Activated CD8-positive, alpha-beta memory T cell treated with anti-CD3 and anti-CD28 coated beads, Interleukin-2, amount 10 ng/mL, durations not matched to agents 7 days and 5 days (primary cell): ENCODE measurements at places on chromosomes 2 and 18. TPM values are rescaled to one million over a fixed set of nuclear protein-coding genes. Genes with fewer than 3 reads are reported as not detected.

- peak; percentile 27 for DNase-seq
Measured at GRCh38 chr2:241774419-241775222, 2.0 kb upstream of the GAL3ST2 start.

- no peak for DNase-seq
Measured at GRCh38 chr2:3638456-3638810, 19.6 kb upstream of the ALLC start.

The CNGA3 gene
- not detected for total RNA-seq

The TMEM37 gene
- total RNA-seq = not detected

The SPOPL gene
- 15.2 TPM for total RNA-seq

The CCDC138 gene
- total RNA-seq = 10.0 TPM

The DES gene
- not detected for total RNA-seq

The HS1BP3 gene
- 12.8 TPM for total RNA-seq

The FKBP1B gene
- total RNA-seq = 5.5 TPM

The GRP gene
- not detected for total RNA-seq

The NAPG gene
- 33.5 TPM for total RNA-seq

The DTNA gene
- not detected for total RNA-seq

The SPP2 gene
- not detected for total RNA-seq

The TCF23 gene
- total RNA-seq = not detected
